ENCODE measurements at places on chromosomes 7 and 10.
A peak's percentile ranks its signal among the peaks of the same experiment; 100 is the strongest.

DNA sequence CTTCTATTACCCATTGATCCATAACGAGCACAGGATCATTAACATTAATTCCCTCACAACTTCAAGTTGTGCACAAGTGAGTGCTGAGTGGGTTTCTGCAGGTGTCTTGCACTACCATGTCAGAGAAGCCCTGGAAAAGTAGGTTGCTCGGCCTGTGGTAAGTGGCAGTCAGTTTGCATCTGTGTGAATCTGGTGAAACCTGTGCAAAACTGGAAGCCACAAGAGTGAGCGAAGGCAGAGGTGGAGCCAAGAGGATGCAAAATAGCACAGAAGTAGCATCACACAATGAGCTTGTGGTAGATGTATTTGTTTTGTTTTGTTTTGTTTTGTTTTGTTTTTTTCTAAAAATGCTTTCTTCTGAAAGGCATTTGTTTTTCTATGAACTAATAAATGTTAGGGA, 181.5 kb downstream of the THSD7A start:
- no peak for DNase-seq

DNA sequence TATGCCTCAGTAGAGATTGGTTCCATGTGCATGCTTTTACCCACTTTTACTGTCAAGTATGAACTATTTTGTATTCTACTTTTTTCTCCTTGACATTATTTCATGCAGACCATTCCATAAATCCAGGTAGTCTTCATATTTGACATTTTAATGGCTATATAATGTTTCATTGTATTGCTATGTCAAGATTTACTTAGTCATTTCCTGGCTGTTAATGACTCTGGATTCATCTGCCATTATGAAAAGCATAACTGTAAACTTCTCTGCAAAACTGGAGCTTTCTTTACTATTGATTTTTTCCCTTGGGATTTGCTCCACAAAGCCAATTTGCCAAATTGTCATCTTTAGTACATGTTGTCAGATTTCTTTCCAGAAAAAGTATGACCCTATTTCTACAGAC, 6.8 kb upstream of the MSRB2 start:
- DNase-seq, result no peak

- DNase-seq, result no peak
Measured at GRCh38 chr10:7956508-7956907, 98.0 kb upstream of the GATA3 start.

- no peak for DNase-seq
Measured at GRCh38 chr7:92837000-92837749, 802 bp upstream of the CDK6 start.

- no peak for DNase-seq
Measured at GRCh38 chr10:2610946-2611345, 456.4 kb upstream of the PFKP start.

DNA sequence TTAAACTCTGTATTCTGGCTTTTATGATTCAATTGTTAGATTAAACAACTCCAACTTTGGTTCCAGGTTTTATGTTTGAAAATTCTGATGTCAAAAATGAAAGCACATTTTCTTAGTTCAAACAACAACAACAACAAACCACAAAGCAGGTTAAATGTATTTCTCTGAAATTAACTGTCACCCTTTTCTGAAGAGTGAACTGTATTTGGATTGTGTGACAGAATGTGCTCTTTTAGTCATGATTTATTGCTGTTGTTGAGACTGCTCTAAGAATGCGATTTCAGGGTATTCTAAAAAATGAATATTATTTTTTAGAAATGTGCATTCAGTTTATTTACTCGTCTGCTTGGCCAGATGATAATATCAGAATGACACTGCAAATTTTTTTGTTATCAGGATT, 144.1 kb downstream of the GNAI1 start:
- DNase-seq, result no peak

- no peak for DNase-seq
Measured at GRCh38 chr10:64191286-64191685, 670.1 kb downstream of the REEP3 start.

DNA sequence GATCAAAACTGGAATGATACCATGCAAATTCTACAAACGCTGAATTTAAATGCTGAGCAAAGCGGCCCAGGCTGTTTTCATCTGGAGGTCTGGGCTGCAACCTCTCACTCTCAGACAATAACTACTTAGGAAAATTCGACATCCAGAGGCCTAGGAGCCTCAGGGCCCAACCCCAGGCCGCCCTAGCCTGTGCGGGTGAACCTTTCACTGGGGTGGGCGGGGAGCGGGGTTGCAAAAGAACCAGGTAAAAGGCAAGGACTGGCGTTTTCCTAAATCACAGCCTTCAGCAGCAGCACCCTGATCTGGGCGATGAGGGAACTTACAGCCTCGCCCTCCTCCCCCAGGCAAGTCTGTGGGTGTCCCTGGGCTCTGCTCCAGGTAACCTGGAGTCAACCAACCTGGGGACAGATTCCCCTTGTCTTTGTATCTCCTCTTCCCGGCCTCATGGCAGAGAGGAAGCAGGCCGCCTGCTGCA, 33.4 kb downstream of the CALML5 start:
- no peak for DNase-seq

- no peak for DNase-seq
Measured at GRCh38 chr10:84783909-84784308, 455.5 kb downstream of the CCSER2 start.

DNA sequence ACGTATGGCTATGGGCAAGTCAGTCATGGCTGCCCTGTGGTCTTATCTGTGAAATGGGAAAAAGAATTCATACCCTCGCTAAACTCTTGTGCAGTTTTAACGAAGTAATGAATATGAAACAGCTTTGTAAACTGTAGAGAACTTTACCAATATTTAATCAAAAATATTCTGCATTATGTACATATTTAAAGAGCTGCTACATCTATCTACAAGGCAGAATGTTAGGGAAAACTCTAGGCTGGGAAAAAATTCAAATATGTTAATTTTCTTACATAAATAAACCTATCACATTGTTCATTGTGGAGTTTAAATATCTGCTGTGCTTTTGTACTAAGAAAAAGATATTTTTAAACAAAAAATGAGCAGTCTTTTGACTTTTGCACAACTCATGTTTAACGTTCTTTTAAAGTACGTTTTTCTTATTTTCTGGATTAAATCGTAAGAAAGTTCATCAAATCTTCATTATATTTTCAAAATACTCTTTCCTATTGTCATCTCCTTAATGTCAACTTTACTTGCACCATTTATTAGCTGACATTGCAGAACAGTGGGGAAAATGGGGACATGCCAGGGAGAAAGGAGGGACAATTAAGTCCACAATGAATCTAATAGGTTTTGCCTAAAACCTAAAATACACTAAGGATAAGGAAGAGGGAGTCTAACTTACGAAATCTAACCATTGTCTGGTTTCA, 57.5 kb downstream of the ICA1 start:
- no peak for DNase-seq

GRCh38 chr10:14779001-14779651, 4.4 kb upstream of the FAM107B start:
- no peak for DNase-seq

GRCh38 chr7:49894543-49894942, 121.1 kb downstream of the VWC2 start:
- no peak for DNase-seq

DNA sequence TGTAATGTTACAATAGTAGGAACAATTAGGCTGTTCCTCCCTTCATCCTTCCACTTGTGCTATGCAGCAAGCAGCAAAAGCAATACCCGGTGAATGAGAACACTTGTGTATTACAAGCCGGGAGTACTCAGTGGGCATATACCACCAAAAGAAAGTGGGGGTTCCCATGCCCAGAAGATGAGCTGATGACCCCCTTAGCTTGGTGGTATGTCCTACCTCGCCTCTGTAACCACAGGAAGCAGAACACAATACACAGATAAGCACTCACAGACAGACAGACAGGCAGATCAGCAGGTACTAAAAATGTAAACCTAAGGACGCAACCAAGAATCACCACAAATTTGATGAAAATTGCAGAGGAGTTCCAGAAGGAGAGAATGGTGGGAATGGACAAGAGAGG, 15.5 kb upstream of the KIF20B start:
- no peak for DNase-seq

DNA sequence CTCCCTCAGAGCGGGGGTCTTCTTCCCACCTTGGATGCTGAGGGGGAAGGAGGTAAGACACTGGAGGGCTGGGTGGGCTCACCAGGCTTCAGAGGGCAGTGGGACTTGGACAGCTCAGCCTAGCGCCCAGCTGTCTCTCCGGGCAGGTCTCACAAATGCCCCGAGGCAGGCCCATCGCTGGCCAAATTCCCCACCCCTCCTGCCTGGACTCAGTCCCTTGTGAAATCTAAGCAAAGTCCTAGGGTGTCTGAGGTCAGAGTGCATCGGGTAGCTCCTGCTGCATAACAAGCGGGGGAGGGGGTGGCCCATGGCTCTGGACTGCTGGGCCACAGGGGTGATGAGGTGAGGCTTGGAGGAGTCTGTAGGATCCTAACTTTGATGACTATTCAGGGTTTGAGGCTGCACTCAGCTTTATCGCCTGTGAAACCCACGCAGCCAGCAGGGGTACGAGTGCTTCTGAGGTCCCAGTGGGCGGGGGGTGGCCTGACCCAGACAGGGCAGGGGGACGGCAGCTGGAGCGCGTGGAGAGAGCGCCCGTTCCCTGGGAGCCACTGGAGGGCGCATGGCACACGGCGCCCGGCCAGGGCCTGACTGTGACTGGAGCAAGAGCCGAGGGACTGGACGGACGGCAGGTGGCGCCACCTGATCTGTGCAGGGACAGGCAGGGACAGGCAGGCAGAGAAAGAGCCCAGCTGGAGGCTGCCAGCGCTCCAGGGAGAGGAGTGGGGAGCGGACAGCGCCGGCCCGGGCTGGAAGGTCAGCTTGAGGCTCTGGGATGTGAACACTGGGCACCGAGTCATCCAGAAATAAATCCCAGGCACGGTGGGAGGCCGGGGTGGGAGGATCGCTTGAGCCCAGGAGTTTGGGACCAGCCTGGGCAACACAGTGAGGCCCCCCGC, 10.0 kb downstream of the CYP2W1 start:
- peak; percentile 80 for DNase-seq

DNA sequence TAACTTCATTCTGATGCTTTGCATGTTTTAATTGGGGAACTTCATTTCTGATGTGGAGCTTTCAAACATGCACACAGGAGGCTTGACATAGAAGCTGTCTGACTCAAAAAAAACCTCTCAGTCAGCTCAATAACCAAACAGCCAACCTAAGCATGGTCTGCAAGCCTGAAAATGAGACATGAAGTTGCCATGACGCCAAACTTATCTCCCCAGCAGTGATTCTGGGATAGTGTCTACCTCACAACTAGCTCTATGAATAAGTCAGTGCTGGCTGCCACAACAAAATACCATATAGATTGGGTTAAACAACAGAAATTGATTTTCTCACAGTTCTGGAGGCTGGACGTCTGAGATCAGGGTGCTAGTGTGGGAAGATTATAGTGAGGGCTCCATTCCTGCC, 244.2 kb downstream of the CCDC3 start:
- DNase-seq, result no peak

DNA sequence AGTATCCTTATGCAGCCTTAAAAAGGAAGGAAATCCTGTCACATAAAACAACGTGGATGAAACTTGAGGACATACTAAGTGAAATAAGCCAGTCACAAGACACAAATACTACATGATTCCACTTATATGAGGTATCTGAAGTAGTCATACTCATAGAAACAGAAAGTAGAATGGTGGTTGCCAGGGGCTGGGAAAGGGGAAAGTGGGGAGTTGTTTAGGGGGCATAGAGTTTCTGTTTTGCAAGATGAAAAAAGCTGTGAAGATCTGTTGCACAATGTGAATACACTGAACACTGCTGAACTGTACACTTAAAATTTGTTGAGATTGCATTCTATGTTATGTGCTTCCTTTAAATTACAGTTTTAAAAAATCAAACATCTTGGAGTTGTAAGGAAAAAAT, 2.9 kb downstream of the NUP205 start:
- DNase-seq, result no peak

GRCh38 chr7:155064186-155064585, 5.9 kb upstream of the HTR5A start:
- DNase-seq, result no peak

GRCh38 chr7:31261341-31261740, 79.2 kb downstream of the NEUROD6 start:
- DNase-seq, result no peak

DNA sequence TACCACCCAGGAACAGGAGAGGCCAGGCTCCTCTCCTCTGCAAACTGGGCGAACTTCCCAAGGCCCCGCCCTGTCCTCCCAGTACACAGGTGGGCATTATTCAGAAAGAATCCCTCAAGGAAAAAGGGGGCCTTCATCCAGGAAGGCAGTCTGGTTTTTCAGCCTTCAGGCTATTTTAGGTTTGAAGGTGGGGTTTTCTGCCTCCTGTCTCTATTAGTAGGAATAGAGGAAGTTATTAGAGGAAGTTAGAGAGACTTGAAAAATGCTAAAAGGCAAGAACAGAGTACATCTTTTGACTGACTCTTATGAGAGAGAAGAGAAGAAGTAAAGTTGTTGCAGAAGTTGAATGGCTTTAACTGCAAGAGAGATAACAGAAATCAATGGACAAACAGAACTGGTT, 250.9 kb upstream of the SORCS1 start:
- DNase-seq, result no peak

- DNase-seq, result no peak
Measured at GRCh38 chr7:26356229-26356628, 64.6 kb downstream of the SNX10 start.

DNA sequence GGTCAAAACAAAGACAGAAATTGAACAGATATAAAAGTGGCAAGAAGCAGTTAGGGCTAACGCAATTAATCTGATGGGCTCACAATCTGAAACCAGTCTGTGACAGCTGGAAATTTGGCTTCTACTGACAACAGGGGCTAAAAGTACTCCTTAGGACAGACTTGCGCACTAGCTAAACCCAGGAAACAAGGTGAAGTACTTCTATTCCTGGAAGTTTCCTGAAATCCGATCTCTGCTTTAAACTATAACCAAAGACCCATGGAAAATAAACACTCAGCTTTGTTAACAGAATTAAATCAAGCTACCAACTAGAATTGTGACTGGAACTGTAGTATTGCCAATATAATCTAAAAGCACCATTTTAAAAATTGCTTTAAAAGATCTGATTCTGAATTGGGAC, 520.2 kb upstream of the ZWINT start:
- no peak for DNase-seq

All from activated CD4-positive, alpha-beta T cell treated with anti-CD3 and anti-CD28 coated beads, Interleukin-2, amount 50 U/mL, for 24 hours (primary cell).